ENCODE measurements at places on chromosomes 12 and 14.

DNA sequence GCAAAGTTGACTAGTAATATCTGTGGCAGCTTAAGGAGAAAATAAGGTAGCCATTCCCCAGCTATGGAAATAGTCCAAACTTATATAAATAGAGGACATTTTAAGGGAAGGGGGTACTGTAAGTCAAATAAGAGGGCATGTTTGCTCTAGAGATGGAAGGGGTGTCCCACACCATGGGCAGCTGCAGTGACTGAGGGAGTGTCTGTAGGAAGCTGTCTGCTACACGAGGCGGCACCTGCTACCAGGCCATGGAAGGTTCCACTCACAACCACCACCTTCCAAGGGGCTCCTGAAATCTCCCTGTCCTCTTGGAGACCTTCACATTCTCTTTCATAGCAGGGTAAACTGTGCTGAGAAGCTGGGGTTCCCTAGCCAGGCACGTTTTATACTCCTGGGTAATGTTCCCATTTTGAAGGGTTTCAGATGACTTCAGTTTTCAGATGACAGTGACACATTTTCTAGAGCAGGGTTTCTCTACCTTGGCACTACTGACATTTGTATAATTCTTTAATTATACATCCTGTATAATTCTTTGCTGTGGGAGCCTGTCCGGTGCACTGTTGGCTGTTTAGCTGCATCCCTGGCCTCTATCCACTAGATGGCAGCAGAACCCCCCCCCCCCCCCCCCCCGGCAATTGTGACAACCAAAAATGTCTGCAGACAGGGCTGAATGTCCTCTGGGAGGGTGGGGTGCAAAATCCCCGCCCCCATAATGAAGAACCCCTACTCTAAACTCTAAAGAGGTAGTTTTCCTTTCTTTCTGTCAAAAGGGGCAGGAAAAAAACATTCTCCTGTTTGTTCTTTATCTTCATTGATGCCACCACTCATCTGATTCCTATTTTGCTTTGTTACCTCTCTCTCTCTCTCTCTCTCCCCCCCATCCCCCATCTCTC lies 11.6 kb upstream of the SMCO2 start:
- DNase-seq, result no peak

- no peak for DNase-seq
Measured at GRCh38 chr14:50670196-50670865, 2.2 kb upstream of the SAV1 start.

DNA sequence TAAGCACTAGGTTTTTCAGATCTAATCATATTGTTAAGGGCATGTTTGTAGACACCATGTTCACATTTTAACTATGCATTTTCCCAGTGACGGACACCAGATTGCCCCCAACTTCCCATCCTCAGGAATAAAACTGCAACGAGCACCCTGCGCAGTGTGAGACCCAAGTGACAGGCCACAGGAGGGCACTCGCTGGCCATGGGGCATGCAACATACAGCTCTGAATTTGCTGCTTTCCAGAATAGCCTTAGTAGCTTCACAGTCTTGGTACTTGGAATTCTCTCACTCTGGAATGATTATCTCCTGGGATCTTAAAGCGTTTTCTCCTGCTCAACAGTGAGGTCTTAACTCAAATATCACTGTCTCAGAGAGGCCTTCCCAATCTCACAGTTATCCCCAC lies 972 bp upstream of the DDX47 start:
- DNase-seq, result no peak

- DNase-seq, result no peak
Measured at GRCh38 chr12:25058658-25059058, 109.8 kb upstream of the BCAT1 start.

DNA sequence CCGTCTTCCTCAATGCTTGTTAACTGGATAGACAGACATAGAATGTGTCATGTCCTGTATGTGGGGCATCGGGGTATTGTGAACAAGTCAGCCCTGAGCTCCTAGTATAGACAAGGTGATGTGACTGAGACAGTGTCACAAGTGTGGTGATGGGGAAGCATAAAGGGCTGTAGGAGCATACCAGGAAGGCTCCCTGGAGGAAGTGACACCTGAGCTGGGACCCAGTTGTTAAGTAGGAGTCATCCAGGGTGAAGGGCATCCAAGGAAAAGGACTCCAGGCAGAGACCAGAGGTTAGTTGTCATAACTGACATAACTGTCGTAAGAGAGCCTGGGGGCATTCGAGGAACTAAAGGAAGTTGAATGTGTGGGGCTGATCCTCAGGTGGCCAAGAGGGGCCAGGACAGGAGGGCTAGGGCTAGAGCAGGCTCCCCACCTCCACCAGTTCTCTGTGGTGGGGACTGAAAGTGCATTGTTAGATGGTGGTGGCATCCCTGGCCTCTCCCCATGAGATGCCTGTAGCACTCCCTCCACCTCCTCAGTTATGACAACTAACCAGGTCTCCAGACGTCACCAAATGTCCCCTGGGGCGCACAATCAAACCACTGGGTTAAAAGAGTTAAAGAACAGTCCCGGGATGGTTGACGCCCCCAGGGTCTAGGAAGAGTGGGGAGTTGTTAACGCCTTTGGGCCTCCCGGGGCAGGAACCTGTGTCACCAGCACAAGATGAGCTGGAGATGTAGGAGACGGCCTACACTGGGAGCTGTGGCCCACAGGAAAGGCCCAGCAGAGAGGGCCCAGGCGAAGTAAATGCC lies 2.4 kb downstream of the FICD start:
- DNase-seq, result no peak

DNA sequence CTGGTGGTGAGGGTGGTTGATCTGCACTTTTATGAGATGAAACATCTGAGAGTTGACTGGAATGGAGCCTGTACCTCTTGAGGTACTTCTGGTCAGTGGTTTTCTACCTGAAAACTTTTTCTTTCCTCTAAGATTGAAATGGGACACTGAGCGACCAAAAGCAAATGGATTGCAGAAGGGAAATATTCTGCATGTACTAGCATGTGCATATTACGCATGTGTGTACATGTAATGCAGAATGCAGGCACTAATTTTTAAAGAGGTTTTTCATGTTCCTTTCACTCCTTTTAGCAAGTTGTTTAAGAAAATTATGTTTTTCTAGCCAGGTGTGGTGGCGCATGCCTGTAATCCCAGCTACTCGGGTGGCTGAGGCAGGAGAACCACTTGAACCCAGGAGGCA lies 28.7 kb upstream of the EID3 start:
- DNase-seq, result no peak

GRCh38 chr14:59067127-59067894 lies 121.2 kb upstream of the DAAM1 start:
- no peak for DNase-seq

- no peak for DNase-seq
Measured at GRCh38 chr12:24788886-24789285, 160.0 kb downstream of the BCAT1 start.

GRCh38 chr12:131428091-131428685 lies 282.7 kb upstream of the SFSWAP start:
- no peak for DNase-seq

DNA sequence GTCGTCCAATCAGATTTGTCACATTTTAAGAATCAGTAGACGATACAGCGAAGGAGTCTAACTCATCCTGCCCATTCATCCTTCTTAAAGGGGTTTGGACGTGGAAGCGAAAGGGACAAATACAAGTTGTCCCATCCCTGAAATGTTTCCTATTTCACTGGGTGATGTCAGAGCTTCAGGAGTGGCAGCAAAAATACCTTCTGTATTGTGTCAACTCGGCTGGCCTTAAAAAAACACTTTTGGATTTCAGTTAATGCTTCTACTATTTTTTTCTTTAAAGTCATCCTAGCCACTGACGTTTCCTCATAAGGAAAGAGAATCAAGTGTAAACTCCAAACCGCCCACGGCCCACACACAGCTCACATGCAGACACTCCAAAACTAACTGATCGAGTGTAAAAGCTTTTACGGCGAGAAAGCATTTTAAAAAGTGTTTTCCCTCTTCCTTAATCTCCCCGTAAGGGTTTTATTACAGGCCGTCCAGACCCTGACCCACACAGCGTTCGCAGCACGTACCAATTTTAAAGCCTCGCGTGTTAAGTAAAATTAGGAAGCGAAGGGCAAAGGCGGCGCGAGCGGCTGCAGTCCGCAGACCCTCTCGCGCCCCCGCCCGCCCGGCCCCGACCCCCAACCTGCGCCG lies 593 bp downstream of the CFL2 start:
- DNase-seq, result no peak

GRCh38 chr12:75585330-75585729 lies 73.9 kb upstream of the KRR1 start:
- DNase-seq, result no peak

DNA sequence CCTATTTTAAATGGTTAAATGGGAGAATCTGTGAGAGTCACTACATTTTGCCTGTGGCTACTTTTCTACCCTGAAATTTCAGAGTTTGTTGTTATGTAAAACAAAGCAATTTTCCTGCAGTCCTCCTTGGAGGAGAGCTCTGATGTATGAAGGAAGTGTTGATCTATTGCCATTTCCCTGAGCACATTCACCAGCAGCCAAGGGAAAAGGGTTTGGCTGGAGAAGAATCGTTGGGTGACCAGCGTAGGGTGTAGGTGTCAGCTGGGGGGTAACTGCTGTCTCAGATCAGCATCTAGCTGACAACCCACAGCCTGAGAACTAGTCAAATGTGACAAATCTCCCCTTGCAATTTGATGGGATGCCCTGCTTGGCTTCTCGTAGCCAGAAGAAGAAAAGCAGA lies 230.5 kb downstream of the PDZRN4 start:
- no peak for DNase-seq

DNA sequence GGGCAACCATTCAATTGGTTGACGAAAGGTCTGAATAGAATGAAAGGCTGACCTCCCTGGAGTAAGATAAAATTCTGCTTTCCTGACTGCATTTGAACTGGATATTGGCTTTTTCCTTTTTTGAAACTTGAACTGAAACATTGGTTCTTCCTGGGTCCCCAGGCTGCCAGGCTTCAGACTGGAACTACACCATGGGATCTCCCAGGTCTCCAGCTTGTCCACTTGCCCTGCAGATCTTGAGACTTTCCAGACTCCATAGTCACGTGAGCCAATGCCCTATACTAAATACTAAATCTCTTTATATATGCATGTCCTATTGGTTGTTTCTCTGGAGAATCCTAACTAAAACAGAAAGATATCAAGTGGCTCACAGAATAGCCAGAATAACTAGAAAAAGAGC lies 118.7 kb upstream of the KRR1 start:
- DNase-seq, result no peak

DNA sequence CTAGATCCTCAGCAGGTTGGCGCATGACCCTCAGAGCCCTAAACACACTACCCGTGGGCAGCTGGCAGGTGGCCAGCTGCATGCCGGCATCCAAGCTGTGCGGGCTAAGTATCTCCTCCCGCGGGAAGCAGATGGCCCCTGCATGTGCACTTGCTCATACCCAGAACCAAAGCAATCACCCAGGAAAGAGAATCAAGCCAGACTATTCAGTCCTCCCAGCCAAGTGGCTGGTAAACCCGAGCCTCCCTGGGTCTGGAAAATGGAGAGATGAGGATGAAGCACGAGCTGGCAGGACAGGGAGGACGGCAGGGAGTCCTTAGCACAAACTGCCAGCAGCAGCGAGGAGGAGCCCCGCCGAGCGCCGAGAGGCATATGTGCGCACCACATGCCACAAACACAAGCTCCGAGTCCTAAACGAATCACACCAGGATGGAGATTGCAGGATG lies 139.7 kb downstream of the RIMBP2 start:
- no peak for DNase-seq

GRCh38 chr12:57243521-57244311 lies 7.3 kb downstream of the STAC3 start:
- peak; percentile 79 for DNase-seq

GRCh38 chr12:10191865-10192264 lies 13.0 kb downstream of the TMEM52B start:
- no peak for DNase-seq

DNA sequence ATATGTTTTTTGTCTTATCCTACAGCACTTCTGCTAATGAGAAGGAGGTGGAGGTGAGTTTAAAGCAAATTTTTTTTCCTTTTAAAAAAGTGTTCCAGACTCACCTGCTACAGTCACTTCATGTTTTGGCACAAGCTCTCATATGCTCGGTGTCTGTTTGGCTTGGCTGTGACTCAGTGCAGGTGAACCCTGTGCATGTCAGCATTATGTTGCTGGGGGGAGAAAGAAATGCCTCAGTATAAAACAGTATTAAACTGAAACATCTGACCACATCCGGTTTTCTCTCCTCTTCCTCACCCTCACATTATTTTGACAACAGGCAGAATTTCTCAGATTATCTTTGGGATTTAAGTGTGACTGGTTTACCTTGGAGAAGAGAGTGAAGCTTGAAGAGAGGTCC lies 105.2 kb downstream of the DNAI7 start:
- DNase-seq, result no peak

- DNase-seq, result no peak
Measured at GRCh38 chr14:33777681-33778080, 173.2 kb downstream of the EGLN3 start.

DNA sequence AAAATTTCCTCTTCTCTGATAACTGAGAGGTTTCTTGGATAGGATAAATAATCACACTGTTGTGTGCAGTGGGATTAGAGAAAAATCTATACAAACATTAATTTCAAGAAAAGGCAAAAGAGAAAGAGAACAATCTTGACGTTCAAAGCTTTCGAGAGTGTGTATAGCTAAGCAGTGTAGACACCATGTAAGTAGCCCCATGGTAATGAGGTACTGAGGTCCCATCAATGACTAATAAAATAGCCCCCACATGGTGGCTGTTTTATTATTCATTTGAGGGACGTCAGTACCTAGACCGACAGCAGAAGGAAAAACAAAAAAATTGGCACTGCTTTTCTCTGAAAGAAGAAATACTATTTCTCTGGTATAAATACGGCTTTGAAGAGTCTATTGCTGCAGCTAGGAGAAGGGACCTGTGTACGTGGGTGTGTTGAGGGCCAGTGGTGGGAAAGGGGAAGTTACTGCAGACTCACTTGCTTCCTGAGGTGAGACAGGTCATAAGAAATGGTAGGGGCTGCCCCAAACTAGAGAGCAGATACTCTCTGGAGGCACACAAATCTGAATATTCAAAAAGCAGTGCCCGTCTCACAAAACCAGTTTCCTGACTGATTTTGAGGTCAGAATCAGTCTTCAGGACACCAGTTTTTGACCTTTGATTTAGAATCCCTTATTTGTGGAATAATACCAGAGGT lies 339.8 kb downstream of the EMP1 start:
- DNase-seq, result no peak

- no peak for DNase-seq
Measured at GRCh38 chr12:127494961-127495915, 771.7 kb upstream of the TMEM132C start.

DNA sequence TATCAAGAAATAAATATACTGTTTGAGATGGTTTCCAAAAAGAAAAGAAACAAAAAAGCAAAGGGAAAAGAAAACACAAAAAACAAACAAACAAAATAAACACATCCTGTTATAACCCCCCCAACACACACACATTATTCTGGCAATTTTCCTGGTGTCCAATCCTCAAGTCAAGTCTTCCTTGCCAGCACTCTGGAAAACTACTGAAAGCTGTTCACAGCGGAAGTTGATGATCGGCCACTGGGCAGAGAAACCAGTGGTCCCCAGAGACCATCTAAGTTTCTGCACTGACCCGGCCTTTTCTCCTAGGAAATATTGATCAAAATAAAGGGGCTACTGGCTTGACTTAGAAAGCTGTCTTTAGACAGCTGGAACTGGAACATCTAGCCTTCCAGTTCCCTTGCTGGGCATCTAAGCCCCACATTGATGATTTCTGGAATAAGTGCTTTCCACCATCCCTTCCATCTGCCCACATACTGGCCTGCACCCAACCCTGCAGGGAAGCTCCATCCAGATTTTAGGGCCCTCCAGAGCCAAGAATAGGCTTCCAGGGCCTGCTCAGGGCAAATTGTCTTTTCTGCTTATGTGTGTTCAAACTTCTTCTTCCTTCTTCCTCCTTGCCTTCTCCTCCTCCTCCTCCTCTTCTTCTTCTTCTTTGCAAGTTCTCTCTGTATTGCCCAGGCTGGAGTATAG lies 11.6 kb upstream of the PPP1CC start:
- no peak for DNase-seq

Data from activated CD8-positive, alpha-beta memory T cell treated with anti-CD3 and anti-CD28 coated beads for 48 hours (primary cell).